ENCODE measurements at places on chromosomes 7 and 10. TPM values are rescaled to one million over a fixed set of nuclear protein-coding genes. Genes with fewer than 3 reads are reported as not detected.
A peak's percentile ranks its signal among the peaks of the same experiment; 100 is the strongest.

CHAT gene
- not detected for total RNA-seq

NPY gene
- not detected for total RNA-seq

KCP gene
- total RNA-seq: not detected

DRGX gene
- total RNA-seq: not detected

DNA sequence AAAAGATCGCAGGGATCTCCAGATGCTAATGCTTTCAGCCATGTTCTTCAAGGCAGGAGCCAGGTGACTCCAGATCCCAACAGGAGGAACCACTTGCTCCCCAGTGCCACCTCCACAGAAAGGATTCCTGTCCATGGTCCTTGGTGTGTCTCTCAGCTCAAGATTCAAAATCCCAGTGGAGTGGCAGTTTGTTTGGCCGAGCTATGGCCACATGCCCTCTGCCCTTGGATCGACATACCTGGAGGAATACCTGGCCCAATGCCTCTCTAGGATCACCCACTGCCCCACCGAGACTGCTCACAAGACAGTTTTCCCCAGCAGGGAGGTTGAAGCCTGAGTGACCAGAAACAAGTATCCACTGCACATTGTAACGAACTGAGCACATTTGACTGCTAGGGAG, 3.9 kb upstream of the GPRIN2 start:
- H3K27me3 ChIP-seq: peaks cover 50% of the 10 kb centered on the region
- no peaks in the 10 kb centered on the region for H3K4me1 ChIP-seq
- H3K36me3 ChIP-seq: no peaks in the 10 kb centered on the region
- no peak overlapping the region for H3K4me3 ChIP-seq
- DNase-seq: no peak

- peak; percentile 85 for DNase-seq
- H3K36me3 ChIP-seq: peaks cover 13% of the 10 kb centered on the region
- peak overlapping the region; percentile 40 for H3K27ac ChIP-seq
- peak overlapping the region; percentile 5 for H3K4me3 ChIP-seq
Observed at GRCh38 chr7:23349484-23350157, 50.5 kb downstream of the MALSU1 start.

- no peaks in the 10 kb centered on the region for H3K36me3 ChIP-seq
- H3K27ac ChIP-seq: no peak overlapping the region
- no peaks in the 10 kb centered on the region for H3K27me3 ChIP-seq
- no peaks in the 10 kb centered on the region for H3K4me1 ChIP-seq
- DNase-seq: no peak
- no peak overlapping the region for H3K4me3 ChIP-seq
Observed at GRCh38 chr10:60207894-60208293, 181.8 kb downstream of the ANK3 start.

GRCh38 chr10:22684699-22685098, 29.7 kb downstream of the PIP4K2A start:
- H3K27ac ChIP-seq: no peak overlapping the region
- H3K4me1 ChIP-seq: peaks cover 45% of the 10 kb centered on the region
- DNase-seq: peak; percentile 17
- no peak overlapping the region for H3K4me3 ChIP-seq
- H3K36me3 ChIP-seq: no peaks in the 10 kb centered on the region
- H3K27me3 ChIP-seq: no peaks in the 10 kb centered on the region

DNA sequence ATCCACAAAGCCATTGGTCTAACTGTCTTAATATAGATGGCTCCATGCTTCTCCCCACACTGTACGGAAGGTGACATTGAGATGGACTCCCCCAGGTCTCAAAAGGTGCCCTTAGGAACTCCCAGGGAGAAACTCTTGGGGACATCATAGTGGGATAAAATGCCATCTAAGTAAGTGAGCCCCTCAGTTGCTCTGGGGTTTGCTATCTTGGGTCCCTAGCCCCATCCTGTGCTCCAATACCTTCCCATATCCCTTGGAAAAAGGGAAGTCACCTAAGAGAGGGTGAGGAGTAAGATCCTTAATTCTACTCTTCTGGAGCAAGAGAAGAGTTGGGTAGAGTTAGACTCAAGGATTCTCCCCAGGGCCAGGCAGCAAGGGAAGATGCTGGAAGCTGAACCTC, 7.9 kb downstream of the PRRT4 start:
- H3K27me3 ChIP-seq: peaks cover 61% of the 10 kb centered on the region
- no peak overlapping the region for H3K4me3 ChIP-seq
- DNase-seq: no peak
- no peak overlapping the region for H3K27ac ChIP-seq
- no peaks in the 10 kb centered on the region for H3K4me1 ChIP-seq

DNA sequence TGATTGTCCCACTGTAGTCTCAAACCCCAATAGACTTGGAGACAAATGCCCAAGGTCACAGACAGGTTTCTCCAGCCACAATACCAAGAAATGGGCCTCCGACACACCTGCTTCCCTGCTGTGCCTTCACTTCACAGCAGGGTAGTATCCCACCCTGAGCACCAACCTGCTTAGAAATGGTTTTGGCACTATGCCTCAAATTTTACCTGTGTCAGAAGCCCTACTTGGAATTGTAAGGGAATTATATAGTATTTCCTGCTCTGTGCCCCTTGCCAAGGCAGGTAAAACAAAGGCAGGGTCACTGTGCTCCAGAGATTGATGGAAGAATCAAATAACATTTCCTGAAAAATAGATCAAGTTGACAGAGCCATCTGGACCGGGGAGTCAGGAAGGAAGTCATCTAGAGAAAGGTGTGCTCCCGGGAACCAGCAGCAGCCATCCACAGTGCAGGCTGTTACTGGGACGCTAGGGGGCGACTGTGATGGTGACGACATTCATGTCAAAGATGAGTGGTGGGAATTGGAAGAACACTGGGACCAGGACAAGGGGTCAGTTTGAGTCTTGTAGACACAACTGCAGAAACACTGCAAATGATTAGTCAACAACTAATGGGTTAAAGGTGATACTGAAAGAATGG, 117.8 kb upstream of the AKR1E2 start:
- no peak overlapping the region for H3K4me3 ChIP-seq
- H3K36me3 ChIP-seq: no peaks in the 10 kb centered on the region
- H3K4me1 ChIP-seq: peaks cover 18% of the 10 kb centered on the region
- no peak for DNase-seq
- no peaks in the 10 kb centered on the region for H3K27me3 ChIP-seq

GRCh38 chr7:70353330-70353945, 755.2 kb downstream of the AUTS2 start:
- H3K36me3 ChIP-seq: no peaks in the 10 kb centered on the region
- no peaks in the 10 kb centered on the region for H3K4me1 ChIP-seq
- no peaks in the 10 kb centered on the region for H3K27me3 ChIP-seq
- H3K4me3 ChIP-seq: no peak overlapping the region

GRCh38 chr7:93046641-93047040, 71.1 kb downstream of the SAMD9 start:
- DNase-seq: no peak
- H3K27ac ChIP-seq: no peak overlapping the region
- H3K4me1 ChIP-seq: peaks cover 29% of the 10 kb centered on the region
- H3K4me3 ChIP-seq: no peak overlapping the region
- no peaks in the 10 kb centered on the region for H3K27me3 ChIP-seq

DNA sequence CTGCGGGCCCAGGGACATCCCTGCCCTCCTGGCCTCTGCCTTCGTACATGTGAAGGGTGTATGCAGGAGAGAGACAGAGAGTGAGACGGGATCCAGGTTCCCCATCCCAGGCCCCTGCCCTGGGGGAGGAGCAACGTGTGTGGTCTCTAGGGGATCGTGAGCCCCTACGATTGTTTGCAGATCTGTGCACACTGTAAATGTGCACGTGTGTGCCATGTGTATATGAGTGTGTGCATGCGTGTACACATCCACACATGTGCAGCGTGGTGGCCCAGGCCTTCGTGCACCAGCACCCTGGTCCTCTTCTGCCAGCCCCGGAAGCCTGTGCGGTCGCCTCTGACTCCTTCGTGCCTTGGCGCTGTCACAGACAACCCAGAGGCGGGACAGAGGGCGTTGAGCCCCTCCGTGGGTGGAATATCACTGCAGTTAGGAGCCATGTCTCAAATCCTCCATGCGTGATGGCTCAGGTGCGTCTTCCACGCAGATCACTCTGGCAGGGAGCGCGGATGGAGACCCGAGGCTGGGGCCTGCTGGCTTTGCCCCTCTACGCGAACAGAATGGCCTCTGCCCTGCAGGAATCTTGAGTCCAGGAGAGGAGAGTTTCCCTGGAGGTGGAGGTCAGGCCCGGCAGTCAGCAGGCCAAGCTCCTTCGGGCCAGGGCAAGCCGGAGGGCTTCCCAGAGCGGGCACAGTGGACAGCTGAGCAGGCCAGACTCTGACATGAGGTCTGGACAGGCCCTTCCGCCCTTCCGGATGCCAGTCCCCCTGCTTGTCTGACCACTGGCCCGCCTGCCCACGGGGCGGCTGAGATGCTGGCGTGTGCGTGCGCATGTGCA, 97.5 kb downstream of the UNCX start:
- no peak overlapping the region for H3K4me3 ChIP-seq
- H3K27ac ChIP-seq: no peak overlapping the region
- H3K27me3 ChIP-seq: peaks cover 7% of the 10 kb centered on the region

- H3K4me3 ChIP-seq: no peak overlapping the region
- DNase-seq: peak; percentile 60
- H3K27me3 ChIP-seq: no peaks in the 10 kb centered on the region
- peaks cover 21% of the 10 kb centered on the region for H3K4me1 ChIP-seq
- no peak overlapping the region for H3K27ac ChIP-seq
Observed at GRCh38 chr10:76916536-76916935, 721.1 kb downstream of the KCNMA1 start.

- H3K4me3 ChIP-seq: no peak overlapping the region
- no peaks in the 10 kb centered on the region for H3K36me3 ChIP-seq
- H3K27ac ChIP-seq: no peak overlapping the region
- no peak for DNase-seq
- H3K4me1 ChIP-seq: peaks cover 13% of the 10 kb centered on the region
- no peaks in the 10 kb centered on the region for H3K27me3 ChIP-seq
Observed at GRCh38 chr10:60187691-60188090, 202.0 kb downstream of the ANK3 start.

- no peak overlapping the region for H3K4me3 ChIP-seq
- no peak overlapping the region for H3K27ac ChIP-seq
- peaks cover 13% of the 10 kb centered on the region for H3K4me1 ChIP-seq
- H3K27me3 ChIP-seq: no peaks in the 10 kb centered on the region
Observed at GRCh38 chr7:75536491-75536890, 44.4 kb downstream of the SPDYE5 start.

DNA sequence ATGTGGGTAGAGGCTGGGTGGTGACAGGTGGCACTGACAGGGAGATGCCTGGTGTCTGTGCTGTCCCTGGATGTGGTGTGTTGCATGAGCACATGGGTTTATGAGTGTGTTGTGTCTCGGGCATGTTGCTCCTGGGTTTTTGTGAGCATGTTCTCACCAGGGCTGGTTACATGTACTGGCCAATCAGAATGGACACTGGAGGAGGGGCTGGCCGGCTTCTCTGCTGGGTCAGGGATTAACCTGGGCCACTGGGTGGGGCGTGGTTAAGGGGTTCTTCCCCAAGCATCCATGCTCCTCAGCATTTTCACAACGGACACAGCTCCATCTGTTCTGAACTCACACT, 20.8 kb upstream of the VOPP1 start:
- no peak overlapping the region for H3K4me3 ChIP-seq
- H3K27ac ChIP-seq: no peak overlapping the region
- DNase-seq: no peak
- no peaks in the 10 kb centered on the region for H3K36me3 ChIP-seq
- H3K27me3 ChIP-seq: 0 out of 2 replicates have a peak, but pooled peaks cover 6% of the 10 kb centered on the region
- no peaks in the 10 kb centered on the region for H3K4me1 ChIP-seq

- H3K36me3 ChIP-seq: no peaks in the 10 kb centered on the region
- DNase-seq: no peak
- H3K4me1 ChIP-seq: no peaks in the 10 kb centered on the region
- no peak overlapping the region for H3K27ac ChIP-seq
Observed at GRCh38 chr10:20686015-20686635, 211.0 kb downstream of the NEBL start.

DNA sequence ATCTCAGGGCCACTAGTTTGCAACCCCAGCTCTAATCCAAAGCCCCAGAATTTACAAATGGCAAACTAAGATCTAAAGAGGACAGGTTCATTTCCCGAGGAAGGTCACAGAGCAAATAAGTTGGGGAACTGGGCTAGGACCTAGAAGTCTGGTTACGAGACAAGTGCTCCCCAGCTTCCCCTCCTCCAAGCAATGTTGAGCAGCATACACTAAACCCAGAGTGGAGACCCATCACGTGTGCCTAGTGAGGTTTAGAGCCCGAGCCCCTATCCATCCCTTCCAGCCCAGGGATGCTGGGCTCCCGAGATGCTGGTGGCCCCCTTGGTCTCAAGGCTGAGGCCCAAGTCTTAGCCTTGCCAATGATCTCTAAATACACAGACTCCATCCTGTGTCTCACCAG, 209.5 kb upstream of the ZMIZ1 start:
- H3K27ac ChIP-seq: no peak overlapping the region
- no peak for DNase-seq
- H3K36me3 ChIP-seq: no peaks in the 10 kb centered on the region

DNA sequence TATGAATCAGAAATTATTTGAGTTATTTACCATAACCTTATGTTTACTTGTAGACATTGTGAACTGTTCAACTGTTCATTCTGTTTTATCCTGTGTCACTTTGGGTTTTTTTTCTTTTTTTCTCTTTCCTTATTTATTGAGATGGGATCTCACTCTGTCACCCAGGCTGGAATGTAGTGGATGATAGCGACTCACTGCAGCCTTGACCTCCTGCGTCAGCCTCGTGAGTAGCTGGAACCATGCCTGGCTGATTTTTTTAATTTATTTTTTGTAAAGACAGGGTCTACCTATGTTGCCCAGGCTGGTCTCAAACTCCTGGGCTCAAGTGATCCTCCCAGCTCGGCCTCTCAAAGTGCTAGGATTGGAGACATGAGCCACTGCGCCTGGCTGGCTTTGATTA, 97.1 kb downstream of the CSTF2T start:
- no peaks in the 10 kb centered on the region for H3K36me3 ChIP-seq
- H3K27ac ChIP-seq: no peak overlapping the region
- no peaks in the 10 kb centered on the region for H3K27me3 ChIP-seq
- H3K4me3 ChIP-seq: no peak overlapping the region
- peak; percentile 42 for DNase-seq
- H3K4me1 ChIP-seq: peaks cover 6% of the 10 kb centered on the region

DNA sequence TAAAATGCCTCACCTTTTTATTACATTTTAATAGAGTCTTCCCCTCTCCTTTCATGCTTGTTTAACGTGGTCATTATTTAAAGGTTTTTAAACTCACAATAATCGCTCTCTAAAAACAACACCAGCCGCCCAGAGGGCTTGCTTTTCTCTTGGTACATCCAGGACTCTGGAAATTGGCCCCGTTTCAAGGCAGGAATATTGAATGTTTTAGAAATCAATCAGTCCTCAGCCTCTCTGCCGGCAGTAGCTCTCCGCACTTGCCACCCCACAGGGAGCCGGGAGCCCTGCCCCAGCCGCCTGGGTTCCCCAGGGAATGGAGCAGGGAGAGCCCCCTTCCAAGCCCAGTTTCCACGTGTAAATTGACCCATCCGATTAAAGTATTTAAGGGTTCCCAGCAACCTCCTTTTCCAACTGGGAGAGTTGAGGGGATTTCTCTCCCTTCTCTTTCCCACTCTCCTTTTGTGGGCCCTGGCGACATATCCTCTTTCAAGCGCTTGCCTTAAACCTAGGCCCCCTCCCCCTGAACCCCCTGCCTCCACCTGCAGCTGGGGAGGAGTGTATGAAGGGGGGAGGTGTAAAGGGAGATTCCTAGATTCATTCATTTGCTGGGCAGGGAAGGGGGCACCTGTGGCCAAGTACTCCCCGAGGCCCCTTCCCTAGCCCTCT, 1.9 kb downstream of the FGF8 start:
- H3K4me3 ChIP-seq: no peak overlapping the region
- no peaks in the 10 kb centered on the region for H3K4me1 ChIP-seq
- peaks cover 42% of the 10 kb centered on the region for H3K27me3 ChIP-seq
- no peak for DNase-seq

- H3K4me3 ChIP-seq: no peak overlapping the region
- H3K36me3 ChIP-seq: no peaks in the 10 kb centered on the region
- peak; percentile 54 for DNase-seq
- H3K27me3 ChIP-seq: no peaks in the 10 kb centered on the region
Observed at GRCh38 chr10:74234569-74234968, 83.5 kb downstream of the ADK start.

Data from GM23248 (cell line).